ENCODE measurements at places on chromosomes 4 and X. TPM values are rescaled to one million over a fixed set of nuclear protein-coding genes. Genes with fewer than 3 reads are reported as not detected.

HSFX4 gene
- total RNA-seq: not detected

GPR173 gene
- total RNA-seq: 5.8 TPM

USP51 gene
- 6.6 TPM for total RNA-seq

GC gene
- total RNA-seq: 0.34 TPM

PABPC5 gene
- total RNA-seq: 1.4 TPM

TMEM35A gene
- 5.5 TPM for total RNA-seq

DNA sequence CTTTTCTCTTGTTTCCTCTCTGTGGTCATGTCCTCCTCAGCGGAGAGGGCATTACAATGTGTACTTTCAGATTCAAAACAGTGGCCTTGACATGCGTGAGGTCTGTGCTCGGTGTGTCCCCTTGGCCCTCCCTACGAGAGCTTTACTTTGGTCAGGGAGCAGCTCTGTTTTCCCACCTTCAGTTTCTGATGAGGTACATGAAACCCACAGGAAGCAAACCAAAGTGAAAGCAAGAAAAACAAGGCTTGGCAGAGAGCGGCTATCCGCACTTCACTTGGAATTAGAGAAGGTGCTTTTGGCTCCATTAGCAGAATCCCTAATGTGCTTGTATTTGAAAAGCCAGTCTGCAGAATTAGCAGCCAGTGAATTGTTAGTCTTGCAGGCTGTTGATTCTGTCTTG, 19.5 kb upstream of the BOD1L1 start:
- no peak for DNase-seq
- H3K36me3 ChIP-seq: no peaks in the 10 kb centered on the region
- peaks cover 3% of the 10 kb centered on the region for H3K4me1 ChIP-seq
- H3K27ac ChIP-seq: no peak overlapping the region
- no peaks in the 10 kb centered on the region for H3K27me3 ChIP-seq

- H3K27ac ChIP-seq: no peak overlapping the region
- H3K36me3 ChIP-seq: no peaks in the 10 kb centered on the region
- H3K4me1 ChIP-seq: no peaks in the 10 kb centered on the region
- H3K4me3 ChIP-seq: no peak overlapping the region
- no peaks in the 10 kb centered on the region for H3K27me3 ChIP-seq
- no peak for DNase-seq
These were observed 55.2 kb downstream of the AREG start for GRCh38 chr4:74499986-74500781.

- no peak overlapping the region for H3K27ac ChIP-seq
- no peaks in the 10 kb centered on the region for H3K36me3 ChIP-seq
- no peaks in the 10 kb centered on the region for H3K27me3 ChIP-seq
- DNase-seq: no peak
- no peak overlapping the region for H3K4me3 ChIP-seq
These were observed 445.9 kb downstream of the TLL1 start for GRCh38 chr4:166318810-166319525.

GRCh38 chr4:140343303-140343702, 30.1 kb upstream of the SCOC start:
- H3K36me3 ChIP-seq: no peaks in the 10 kb centered on the region
- H3K27me3 ChIP-seq: peaks cover 1% of the 10 kb centered on the region
- no peak for DNase-seq
- H3K4me3 ChIP-seq: no peak overlapping the region
- no peaks in the 10 kb centered on the region for H3K4me1 ChIP-seq
- no peak overlapping the region for H3K27ac ChIP-seq

- H3K27ac ChIP-seq: no peak overlapping the region
- no peak for DNase-seq
- H3K27me3 ChIP-seq: no peaks in the 10 kb centered on the region
These were observed 157.1 kb downstream of the CDS1 start for GRCh38 chr4:84740057-84740456.

DNA sequence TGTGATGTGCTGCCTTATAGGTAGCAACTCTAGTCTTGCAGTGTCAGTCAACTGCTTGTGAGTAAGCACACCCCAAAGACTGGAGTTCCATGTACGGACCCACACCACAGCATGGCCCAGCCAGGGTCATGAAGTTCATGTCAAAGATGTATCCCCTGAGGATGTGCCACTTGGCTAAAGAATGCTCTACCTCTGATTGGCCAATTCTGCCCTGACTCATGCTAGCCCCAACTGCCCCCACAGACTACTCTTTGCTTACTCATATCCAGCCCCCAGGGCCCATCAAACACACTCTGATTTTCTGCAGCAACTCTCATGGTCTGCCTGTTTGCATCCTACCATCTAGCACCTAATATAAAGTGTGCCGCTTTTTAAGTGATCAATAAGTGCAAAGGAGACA, 62.5 kb downstream of the CHRDL1 start:
- H3K27ac ChIP-seq: no peak overlapping the region
- no peak overlapping the region for H3K4me3 ChIP-seq
- H3K4me1 ChIP-seq: no peaks in the 10 kb centered on the region
- no peak for DNase-seq

GRCh38 chr4:182174979-182175378, 68.2 kb upstream of the TENM3 start:
- no peaks in the 10 kb centered on the region for H3K27me3 ChIP-seq
- H3K4me3 ChIP-seq: no peak overlapping the region
- peaks cover 2% of the 10 kb centered on the region for H3K4me1 ChIP-seq
- H3K36me3 ChIP-seq: no peaks in the 10 kb centered on the region

GRCh38 chr4:33054656-33055196, 2334.6 kb downstream of the PCDH7 start:
- H3K4me3 ChIP-seq: no peak overlapping the region
- H3K36me3 ChIP-seq: no peaks in the 10 kb centered on the region
- H3K4me1 ChIP-seq: no peaks in the 10 kb centered on the region
- H3K27me3 ChIP-seq: no peaks in the 10 kb centered on the region
- no peak for DNase-seq

GRCh38 chr4:53686521-53686920, 95.2 kb upstream of the LNX1 start:
- no peaks in the 10 kb centered on the region for H3K36me3 ChIP-seq
- H3K4me1 ChIP-seq: no peaks in the 10 kb centered on the region
- H3K27me3 ChIP-seq: no peaks in the 10 kb centered on the region
- no peak for DNase-seq
- no peak overlapping the region for H3K27ac ChIP-seq

- H3K4me3 ChIP-seq: no peak overlapping the region
- no peak overlapping the region for H3K27ac ChIP-seq
- H3K4me1 ChIP-seq: no peaks in the 10 kb centered on the region
- DNase-seq: no peak
- no peaks in the 10 kb centered on the region for H3K36me3 ChIP-seq
These were observed 124.9 kb downstream of the RTL3 start for GRCh38 chrX:78534221-78534620.

- H3K4me1 ChIP-seq: no peaks in the 10 kb centered on the region
- no peaks in the 10 kb centered on the region for H3K36me3 ChIP-seq
- H3K27me3 ChIP-seq: no peaks in the 10 kb centered on the region
- no peak for DNase-seq
- H3K27ac ChIP-seq: no peak overlapping the region
- H3K4me3 ChIP-seq: no peak overlapping the region
These were observed 1150.1 kb downstream of the STIM2 start for GRCh38 chr4:28010577-28011240.

GRCh38 chr4:1991087-1991486, 17.7 kb downstream of the NELFA start:
- H3K4me3 ChIP-seq: no peak overlapping the region
- H3K4me1 ChIP-seq: peaks cover 2% of the 10 kb centered on the region
- H3K36me3 ChIP-seq: peaks cover 17% of the 10 kb centered on the region
- no peak overlapping the region for H3K27ac ChIP-seq
- H3K27me3 ChIP-seq: no peaks in the 10 kb centered on the region

GRCh38 chr4:174631901-174632758, 109.8 kb upstream of the HPGD start:
- H3K27ac ChIP-seq: no peak overlapping the region
- H3K36me3 ChIP-seq: no peaks in the 10 kb centered on the region
- no peak overlapping the region for H3K4me3 ChIP-seq
- DNase-seq: no peak
- H3K4me1 ChIP-seq: no peaks in the 10 kb centered on the region

DNA sequence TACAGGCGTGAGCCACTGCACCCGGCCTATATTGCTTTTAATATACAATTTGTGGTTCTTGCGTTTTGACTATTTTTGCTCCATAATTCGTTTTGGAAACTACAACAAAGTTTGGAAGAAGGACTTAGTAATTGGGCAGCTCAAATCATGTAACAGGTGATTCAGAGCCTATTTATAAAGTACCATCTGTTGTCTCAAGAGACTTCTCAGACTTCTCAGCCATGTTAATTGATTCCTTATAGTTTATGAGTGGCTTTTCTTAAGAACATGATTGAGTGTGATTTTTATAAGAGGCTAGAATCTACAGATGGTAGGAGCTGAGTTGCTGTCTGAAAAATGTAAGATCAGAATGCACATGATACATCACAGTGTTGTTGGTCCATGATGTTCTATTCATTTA, 240.2 kb downstream of the ADGRL3 start:
- H3K36me3 ChIP-seq: no peaks in the 10 kb centered on the region
- H3K4me1 ChIP-seq: no peaks in the 10 kb centered on the region
- H3K27me3 ChIP-seq: no peaks in the 10 kb centered on the region
- H3K4me3 ChIP-seq: no peak overlapping the region
